Stomach (tissue), 19 donors: ENCODE measurements at places on chromosomes 2 and 18. TPM values are rescaled to one million over a fixed set of nuclear protein-coding genes. Genes with fewer than 3 reads are reported as not detected.

DNA sequence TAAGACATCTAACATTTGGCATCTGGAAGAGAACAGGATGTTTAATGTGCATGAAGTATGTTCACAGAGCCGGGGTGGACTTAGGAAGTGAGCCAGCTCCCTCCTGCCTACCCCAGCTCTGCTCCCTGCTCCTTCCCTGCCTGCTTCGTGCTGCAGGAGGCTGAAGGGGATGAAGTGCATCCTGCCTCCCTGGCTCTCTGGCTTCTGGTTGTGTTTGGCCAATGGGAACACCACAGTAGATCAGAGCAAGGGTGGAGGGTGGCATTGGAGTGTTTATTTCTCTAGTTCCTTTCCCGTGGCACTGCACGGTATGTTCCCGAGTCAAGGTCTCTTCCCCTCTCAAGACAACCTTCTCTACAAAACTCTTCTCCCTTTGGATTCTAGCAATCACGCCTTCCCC is 379.9 kb downstream of the CLIP4 start:
- DNase-seq: no peak

DNA sequence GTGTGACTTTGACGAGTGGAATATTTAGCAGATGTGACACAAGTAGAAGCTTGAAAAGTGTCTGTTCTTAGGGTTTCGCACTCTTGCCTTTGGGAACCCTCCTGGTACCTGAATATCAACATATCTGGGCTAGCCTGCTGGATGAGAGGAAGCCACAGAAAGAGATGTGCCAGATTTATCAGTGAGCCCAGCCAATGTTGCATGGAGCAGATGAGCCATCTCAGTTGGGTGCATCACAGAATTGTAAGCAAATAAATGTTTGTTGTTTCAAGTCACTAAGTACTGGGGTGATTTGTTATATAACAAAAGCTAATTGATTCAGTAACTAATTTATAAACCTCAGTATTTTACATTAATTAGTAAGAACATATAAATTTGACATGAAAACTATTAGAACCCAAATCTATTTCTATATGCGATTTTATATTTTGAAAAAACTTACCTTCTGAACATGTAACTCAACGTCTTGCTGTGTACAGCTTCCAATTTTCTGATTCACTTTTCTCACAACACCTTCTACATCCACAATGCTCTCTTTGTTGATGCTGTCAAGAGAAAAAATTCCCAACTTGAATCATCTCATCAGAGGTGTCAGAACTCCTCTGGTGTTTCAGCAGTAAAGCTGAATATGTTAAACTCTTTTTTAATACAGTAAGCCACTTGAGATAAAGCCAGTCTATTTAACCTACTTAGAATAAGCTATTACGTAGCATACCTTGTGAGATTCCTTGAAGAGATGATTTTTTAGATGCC is 42.3 kb downstream of the DARS1 start:
- no peak for DNase-seq

GRCh38 chr2:74138600-74139323 is 8.9 kb downstream of the BOLA3 start:
- DNase-seq: no peak

SIX2 gene
- total RNA-seq: 6.2 TPM

DNA sequence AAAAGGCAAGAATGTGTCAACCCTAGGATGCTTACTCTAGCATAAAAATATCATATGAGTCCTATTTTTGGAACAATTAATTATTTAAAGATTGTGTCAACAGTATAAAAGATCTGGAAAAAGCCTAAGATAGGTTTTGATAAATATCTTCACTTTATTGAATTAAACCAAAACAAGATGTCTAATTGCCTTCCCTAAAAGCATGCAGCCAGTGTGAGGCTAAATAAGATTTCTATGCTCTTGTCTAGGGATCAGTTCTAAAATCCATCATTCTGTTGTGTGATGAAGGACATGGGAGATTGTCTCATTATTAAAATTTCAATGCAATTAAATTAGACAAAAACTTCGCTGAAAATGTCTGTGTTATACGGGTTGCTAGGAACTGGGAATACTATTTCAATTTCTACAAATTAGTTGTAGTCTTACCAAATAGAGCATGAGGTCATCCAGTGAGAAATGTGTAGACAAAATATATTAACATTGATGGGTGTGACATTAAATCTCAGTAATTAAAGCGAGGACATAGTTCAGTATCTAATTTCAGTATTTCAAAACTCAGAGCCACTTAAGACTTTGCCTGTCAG is 535.6 kb upstream of the FSIP2 start:
- no peak for DNase-seq

DNA sequence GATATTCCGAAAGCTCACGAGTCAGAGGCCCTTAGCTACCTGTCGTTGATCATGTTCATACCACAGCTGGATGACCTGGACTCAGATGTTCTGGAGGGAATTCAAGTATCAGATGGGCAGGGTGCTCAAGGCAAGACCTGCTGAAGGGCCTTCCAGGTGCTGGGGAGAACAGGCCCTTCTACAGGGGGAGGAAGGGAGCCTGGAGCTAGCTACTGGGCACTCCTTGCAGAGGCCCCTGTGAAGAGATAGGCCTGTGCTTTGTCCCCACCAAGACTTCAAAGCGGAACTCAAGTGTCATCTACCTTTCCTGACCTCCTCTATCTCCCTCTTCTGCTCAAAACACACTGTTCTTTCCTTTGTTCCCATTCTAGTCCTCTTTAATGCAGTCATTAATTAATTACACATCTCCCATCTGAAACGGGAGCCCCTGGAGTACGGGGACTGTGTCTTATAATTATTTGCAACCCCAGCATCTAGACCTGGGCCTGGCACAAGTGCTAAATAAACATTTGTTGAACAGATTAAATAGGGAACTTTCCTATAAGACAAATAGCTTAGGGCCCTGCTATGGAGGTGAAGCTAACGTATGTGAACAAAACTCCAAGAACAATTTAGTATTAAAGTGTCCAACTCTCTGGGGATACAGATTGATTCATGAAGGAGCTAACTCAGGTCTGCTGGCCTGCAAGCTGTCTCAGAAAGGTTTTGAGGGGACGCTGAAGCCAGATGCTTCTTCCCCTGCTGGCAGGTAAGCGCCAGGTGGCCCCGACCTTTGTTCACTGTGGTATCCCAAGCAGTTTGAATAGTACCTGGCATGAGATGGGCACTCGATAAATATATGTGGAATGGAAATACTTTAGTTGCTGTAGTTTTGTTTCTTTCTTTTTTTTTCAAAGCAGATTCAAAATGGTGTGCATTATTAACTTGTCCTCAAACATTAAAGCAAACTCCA is 22.0 kb downstream of the RHOB start:
- DNase-seq: no peak

DNA sequence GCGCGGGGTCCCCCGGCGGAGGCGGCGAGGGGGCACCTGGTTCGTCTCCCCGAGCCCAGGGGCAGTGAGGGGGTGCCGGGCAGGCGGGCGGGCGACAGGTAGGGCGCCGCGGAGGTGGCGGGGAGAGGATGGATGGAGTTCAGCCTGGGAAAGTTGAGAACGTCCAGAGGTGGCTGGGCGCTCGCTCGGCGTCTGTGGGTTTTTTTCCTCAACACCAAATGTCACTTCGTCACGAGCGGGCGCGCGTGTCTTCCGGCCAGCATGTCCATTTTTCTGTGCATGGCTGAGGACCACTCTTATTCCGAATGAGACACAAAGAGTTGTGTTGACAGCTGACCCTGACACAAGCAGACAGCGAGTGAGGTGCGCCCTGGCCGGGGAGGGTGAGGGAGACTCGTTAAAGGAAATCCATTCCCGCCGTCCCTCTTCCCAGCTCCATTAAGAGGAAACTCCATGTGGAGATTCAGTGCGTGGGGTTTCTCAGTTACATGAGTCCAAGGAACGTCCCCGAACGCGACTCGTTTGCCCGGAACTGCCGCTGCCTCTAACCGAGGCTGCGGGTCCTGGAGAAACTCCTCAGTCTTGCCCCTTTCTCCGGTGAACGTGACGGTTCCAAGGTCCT is 859 bp downstream of the GREB1L start:
- peak; percentile 38 for DNase-seq

RGPD4 gene
- total RNA-seq: not detected

DNA sequence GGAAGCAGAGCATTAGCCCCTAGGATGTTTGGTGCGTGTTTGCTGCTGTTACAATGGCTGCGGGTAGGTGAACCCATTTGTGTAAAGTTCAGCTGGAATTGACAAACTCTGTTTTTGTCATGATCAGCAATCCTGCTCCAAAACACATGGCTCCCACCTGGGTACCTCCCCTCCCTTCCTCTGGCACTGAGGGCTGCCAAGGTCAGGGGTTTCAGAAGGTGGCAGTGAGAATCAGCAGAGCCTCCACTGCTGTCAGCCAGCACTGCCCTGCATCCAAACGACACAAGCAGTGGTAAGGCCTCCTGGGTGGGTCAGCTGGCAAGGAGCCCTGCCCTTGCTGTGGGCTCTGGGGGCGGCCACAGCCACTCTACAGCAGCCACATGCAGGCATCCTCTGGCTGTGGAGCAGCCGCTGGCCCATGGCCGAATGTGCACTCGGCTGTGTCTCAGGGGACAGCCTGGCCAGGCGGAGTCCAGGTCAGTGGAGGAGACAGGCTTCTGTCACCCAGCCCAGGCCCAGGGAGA is 32.8 kb upstream of the LDLRAD4 start:
- no peak for DNase-seq

IL37 gene
- total RNA-seq: not detected

DNA sequence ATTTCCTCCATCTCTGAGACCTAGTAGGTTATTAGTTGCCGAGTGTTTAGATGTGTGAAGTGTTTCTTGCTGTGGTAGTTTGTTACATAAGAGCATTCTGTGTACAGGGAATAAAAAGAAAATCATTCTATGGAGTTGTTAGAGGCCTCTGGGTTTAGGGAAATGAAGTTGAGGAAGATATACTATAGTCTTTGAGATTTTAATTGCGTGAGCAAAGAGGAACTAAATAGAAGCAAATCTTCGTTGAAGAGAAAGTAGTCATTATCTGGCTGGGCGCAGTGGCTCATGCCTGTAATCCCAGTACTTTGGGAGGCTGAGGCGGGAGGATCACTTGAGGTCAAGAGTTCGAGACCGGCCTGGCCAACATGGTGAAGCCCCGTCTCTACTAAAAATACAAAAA is 19.0 kb downstream of the USP39 start:
- no peak for DNase-seq

- peak; percentile 60 for DNase-seq
These were observed 20.5 kb upstream of the KIF1A start for GRCh38 chr2:240840435-240841060.

SERPINB10 gene
- not detected for total RNA-seq

- DNase-seq: no peak
These were observed 316 bp downstream of the FKBP7 start for GRCh38 chr2:178478130-178478438.

- DNase-seq: no peak
These were observed 112.8 kb upstream of the SCN1A start for GRCh38 chr2:166240387-166241313.

DNA sequence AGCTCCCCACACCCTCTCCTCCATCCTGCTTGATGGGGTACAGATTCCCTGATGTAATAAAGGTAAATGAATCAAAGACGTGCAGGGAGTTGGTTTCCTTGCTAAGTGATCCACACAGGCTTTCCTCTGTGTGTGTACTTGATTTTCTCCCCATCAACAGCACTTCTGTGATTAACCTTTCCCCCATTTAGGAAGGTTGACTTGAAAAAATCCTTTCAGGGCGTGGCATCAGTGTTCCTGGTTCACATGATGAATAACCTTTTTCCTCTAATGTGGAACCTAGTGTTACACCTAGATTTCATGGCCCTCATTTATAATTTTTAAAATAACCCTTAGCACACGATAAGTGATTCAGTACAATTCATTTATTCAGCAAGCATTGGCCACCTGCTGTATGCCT is 115.0 kb downstream of the ICA1L start:
- no peak for DNase-seq

DNA sequence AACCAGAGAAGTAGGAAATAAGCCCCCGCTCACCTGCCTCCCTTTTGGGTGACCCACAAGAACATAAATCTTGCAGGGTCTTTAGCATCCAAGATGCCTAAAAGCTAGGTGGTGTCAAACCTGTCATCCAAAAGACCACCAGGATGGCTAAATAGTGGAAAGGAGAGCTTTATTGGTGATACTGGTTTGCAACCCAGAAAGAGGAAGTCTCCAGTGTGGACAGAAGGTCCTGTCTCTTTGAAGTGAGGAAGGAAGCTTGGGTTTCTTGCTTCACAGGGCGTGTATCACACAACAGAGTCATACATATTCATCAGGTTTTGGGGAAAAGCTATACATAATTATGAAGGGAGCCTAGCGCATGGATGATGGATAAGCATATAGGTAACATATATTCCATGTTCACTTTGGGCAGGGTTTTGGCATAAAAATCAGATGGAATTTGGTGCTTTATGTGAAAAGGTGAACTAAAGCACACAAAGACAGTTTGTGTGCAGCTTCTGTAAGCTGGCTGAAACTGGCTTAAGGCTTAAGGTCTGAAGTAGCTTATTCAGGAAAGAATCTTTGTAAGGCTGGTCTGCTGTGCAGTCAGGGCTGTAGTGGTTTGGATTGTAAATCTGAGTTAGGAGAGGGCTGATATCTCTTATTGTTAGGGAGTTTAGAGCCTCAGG is 102.2 kb upstream of the MSH2 start:
- no peak for DNase-seq

GRCh38 chr2:239204876-239205468 is 195.8 kb downstream of the HDAC4 start:
- DNase-seq: no peak

KCNE4 gene
- total RNA-seq: 0.58 TPM

DNA sequence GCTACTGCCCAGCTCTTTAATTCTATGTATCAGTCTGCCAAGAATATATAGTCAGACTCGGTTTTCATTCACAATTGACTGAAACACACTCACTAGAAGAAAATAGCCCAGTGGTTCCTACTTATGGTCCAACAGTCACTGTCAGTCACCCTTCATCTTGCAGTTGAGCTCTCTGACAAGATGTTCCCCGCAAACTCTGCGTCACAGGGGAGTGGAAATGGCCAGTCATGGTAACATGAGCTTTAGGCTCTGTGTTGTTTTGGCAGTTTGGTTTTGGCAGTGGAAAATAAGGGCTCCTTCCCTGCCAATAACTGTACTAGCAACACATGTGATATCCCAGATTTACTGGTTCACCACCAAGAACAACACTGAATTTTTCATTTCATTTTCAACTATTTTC is 122.5 kb downstream of the PRPF40A start:
- no peak for DNase-seq

- DNase-seq: no peak
These were observed 13.1 kb downstream of the GRP start for GRCh38 chr18:59233017-59233410.

KANSL1L gene
- total RNA-seq: 128 TPM

DNA sequence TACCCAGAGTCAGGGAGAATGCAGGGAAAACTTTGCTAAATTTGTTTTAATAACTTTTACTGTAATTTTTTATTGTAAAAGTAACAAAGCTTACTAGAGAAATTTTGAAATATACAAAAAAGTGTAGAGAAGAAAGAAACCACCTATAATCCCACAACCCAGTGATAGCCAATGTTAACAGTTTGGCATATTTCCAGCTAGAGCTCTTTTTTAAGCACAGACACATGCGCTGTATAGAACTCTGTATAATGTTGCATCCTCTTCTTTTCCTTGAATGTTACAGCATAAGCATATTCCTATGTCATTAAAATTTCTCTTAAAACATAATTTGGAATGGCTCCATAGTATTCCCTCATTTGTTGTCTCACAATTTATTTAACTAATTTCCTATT is 37.4 kb upstream of the EPAS1 start:
- no peak for DNase-seq
